HCEC 1CT (cell line): ENCODE measurements at places on chromosomes 4 and X.

DNA sequence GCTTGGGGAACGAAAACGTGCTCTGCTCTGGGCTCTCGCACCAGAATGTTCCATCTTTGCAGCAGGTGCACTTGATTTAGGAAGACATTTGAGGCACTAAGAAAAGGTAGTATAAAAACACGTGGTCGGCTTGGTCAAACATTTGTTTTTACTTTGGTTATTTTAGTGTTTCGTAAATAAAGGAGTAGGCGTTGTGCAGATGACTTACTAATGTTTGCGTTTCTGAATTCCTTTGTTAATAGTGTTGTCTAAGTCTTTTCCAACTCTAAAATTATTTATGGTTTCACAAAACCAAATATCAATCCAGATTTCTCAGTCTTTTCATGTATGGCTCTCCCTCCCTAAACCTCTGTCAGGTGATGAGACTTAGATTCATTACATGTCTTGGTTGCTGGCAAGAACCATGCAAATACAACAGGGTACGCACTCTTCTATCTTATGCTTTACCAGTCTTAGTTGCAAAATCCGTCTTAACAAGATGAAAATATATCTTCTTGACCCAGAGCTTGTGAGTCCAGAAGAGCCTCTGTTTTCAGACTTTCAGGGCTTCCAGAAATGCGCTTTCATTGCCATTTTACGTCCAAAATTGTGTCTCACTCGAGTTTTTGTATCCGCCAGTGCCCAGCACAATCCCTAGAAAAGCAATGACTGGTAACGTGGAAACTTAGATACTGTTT, 686 bp downstream of the MTHFD2L start:
- no peak for DNase-seq

DNA sequence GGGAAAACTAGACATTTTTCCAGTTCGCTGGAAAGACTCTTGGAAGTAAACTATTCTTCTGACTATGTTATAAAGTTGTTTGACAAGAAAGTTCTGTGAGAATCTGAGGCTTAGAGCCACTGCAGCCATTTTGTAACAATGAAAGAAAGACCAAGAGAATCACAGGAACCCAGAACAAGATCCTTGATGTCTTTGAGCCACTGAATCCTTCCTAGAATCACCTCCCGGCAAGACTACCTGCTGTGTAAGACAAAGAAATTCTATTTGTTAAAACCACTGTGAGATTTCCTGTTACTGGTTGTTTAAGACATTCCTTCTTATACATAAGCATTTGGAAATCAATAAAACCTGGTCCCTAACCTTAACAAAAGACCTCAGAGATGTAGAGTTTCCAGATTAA, 175.7 kb upstream of the RASGEF1B start:
- no peak for DNase-seq

DNA sequence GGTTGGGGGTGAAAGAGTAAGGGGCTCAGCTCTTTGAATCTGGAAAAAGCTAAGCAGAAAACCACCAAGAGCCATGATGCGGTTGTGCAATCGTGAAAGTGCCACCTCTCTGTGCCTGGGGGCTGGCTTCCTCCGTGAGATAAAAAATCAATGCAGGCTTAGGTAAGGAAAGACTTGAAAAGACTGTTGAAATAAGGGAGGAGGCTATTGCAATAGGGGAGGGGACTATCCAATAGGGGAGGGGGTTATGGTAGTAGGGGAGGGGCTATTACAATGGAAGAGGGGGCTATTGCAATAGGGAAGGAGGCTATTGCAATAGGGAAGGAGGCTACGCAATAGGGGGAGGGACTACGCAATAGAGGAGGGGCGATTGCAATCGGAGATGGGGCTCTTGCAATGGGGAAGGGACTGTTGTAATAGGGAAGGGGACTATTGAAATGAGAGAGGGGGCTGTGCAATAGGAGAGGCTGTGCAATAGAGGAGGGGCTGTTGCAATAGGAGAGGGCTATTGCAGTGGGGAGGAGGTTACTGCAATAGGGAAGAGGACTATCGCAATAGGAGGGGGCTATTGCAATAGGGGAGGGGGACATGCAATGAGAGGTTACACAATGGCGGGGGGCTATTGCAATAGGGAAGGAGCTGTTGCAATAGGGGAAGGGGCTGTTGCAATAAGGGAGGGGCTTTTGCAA, 162.3 kb upstream of the PSAPL1 start:
- no peak for DNase-seq

DNA sequence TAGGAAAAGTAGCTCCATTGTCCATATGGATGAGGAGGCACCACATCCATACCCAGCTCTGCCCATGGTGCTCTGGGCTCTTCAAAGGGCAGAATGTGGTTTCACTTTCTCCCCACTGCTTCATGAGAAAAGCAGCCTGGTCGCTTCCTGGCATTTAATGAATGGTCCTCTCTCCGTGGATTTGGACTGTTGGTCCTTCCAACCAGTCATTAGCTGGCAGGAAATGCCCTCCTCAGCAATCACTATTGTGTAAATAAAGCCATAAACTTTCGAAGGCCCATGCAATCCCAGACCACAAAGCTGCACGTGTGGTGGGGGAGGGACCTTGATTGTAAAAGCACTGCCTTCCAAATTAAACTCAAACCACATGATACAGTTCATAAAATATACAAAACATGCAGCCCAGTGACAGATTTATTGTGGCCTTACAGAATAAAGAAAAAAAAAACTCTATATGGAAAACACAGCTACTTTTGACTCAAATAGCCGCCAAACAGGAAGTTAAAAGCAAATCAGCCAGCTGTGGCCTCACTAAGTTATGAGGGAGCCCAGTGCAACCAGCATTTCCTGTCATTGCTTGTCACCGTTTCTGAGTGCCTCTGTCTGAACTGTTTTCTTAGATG, 8.1 kb downstream of the MBNL3 start:
- peak; percentile 67 for DNase-seq

DNA sequence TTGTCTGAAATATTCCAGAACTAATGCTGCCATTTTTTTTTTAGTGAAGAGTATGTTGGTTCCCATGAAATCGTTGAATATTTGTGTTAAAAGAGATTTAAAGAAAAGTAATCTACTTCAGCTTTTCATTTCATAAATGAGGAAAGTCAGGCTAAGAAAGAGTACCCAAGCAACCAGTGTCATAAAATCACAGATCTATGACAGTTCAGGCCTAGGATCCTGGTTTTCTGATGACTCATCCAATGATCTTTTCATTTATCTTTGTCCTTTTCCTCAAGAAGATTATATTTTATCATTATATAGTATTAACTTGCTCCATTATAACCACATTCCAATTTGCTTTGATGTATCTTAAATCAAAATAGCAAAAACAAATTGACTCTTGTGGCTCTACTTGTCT, 139.4 kb upstream of the HCCS start:
- no peak for DNase-seq

GRCh38 chr4:134787315-134787714, 585.7 kb upstream of the PABPC4L start:
- peak; percentile 7 for DNase-seq

- peak; percentile 40 for DNase-seq
These were observed 200.7 kb upstream of the IL15 start for GRCh38 chr4:141435446-141436225.

- no peak for DNase-seq
These were observed 120.7 kb upstream of the TSPAN5 start for GRCh38 chr4:98779088-98779487.

DNA sequence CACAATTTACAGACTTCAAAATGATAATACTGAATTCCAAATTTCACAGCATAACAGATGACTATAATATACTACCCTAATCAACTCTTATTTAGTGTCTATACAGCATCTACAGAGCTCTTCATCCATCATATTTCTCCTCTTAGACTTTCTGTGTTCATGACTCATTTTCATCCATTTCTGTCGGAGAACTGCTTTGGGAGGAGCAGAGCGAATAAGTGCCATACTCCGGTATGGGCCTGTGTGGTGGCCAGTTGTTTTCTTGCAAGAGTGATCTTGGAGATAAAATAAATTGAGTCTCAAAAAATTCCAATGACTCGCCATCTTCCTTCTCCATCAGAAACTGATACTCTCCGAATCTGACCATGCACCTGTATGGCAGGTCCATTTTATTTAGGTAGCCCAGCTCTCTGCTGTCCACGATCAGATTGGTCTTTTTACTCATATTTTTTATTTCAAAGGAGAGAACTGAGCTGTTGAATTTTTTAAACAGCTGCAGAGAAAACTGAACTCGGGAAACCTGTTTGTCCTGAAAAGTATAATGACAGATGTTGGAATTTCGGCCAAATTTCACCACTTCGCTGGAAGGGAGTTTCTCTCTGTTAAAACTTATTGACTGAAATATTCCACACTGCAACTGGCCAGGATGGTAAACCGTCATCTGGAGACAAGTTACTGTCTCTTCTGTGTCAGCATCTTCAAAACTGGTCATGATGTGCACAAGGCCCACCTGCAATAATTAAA, 7.8 kb downstream of the TIFA start:
- DNase-seq, result no peak

GRCh38 chr4:1008840-1009541, 2.4 kb upstream of the FGFRL1 start:
- no peak for DNase-seq

GRCh38 chrX:17613979-17614588, 123.2 kb upstream of the SCML1 start:
- no peak for DNase-seq

- DNase-seq, result peak; percentile 19
These were observed 17.0 kb downstream of the LAMP2 start for GRCh38 chrX:120452131-120452530.

DNA sequence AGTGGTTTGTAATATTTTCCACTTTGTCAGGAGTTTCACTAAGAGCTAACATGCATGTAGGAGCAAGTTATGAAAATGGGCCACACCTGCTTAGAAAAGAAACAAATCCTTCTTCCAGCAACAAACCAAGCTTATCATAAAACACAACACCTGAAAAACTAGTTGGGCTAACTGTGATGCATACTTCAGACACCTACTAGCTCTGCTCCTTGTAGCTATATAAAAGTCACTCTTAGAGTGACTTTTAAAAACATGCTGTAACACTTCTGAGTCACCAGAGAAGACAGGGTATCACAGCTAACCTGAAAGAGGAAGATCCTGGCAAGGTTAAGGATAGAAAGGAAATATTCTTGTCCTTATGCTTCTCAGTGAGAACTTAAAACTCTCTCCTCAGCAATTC, 3.6 kb upstream of the SLAIN2 start:
- DNase-seq, result no peak

DNA sequence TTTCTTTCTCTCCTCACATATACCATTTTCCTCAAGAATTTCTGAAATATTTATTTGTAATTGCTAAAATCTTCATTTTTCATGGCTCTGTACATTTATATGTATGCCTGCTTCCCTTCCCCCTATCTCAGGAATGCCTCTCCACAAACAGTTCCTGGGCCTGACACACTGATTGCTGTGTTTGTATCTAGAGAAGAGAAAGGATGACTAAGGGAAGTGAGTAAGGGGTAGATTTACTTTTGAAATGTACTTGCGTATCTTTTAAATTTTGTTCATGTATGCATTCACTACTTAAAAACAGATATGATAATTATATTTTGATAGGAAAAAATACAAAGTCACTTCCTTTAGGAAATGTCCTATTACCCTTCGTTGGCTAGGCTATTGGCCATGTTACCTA, 790.8 kb downstream of the PCDH18 start:
- DNase-seq, result peak; percentile 11

DNA sequence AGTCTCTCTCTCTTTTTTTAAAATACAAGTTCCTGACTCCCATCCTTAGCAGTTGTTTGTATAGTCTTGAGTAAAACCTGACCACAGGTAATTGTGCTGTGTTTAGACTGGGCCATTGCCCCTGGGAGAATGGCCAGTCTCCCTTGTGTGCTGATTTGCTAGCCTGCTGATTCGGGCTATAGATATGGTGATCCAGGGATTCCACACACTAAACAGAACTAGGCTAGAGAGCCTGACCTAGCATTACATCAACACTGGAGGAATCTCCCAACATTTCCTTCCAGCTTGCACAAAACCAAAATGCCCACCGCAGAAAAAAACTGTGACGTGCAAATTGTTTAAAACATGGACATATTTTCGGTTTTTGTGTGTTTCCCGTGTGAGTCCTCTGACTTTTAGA, 5.1 kb downstream of the UPRT start:
- DNase-seq, result no peak

GRCh38 chrX:40877887-40878286, 142.5 kb upstream of the MED14 start:
- peak; percentile 36 for DNase-seq

DNA sequence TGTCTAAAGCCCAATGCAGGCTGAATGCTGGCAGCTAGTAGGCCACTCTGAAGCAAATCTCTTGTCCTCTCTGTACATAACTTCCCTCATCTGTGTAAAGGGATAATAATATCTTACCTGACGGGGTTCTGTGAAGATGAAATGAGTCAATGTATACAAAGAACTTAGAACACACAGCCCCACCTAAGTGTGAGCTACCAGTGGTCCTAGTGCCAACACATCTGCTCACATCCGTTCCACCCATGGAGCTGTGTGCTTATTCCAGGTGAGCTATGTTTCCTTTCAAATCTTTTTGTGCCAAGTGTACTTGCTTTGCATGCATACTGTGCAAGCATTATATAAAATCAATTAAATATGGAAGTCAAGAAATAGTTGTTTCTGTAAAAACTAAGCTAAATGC, 116.4 kb downstream of the TSPAN5 start:
- DNase-seq, result no peak

GRCh38 chr4:8694226-8694625, 101.7 kb downstream of the CPZ start:
- DNase-seq, result no peak

DNA sequence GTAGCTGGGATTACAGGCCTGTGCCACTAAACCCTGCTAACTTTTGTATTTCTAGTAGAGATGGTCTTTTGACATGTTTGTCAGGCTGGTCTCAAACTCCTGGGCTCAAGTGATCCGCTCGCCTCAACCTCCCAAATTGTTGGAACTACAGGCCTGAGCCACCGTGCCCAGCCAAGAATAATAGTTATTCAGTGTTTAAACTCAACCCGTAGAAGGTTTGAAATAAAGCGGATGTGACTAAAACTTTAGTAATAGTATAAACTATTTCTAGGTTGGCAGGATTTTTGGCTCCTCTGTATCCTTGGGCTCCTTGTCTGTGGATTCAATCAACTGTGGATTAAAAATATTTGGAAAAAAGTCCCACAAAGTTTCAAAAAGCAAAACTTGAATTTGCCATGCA, 37.8 kb downstream of the PCDH10 start:
- peak; percentile 54 for DNase-seq
